ENCODE measurements at places on chromosomes 4 and X.

GRCh38 chrX:48997865-48998264 is 4.2 kb downstream of the GRIPAP1 start:
- no peak for DNase-seq

DNA sequence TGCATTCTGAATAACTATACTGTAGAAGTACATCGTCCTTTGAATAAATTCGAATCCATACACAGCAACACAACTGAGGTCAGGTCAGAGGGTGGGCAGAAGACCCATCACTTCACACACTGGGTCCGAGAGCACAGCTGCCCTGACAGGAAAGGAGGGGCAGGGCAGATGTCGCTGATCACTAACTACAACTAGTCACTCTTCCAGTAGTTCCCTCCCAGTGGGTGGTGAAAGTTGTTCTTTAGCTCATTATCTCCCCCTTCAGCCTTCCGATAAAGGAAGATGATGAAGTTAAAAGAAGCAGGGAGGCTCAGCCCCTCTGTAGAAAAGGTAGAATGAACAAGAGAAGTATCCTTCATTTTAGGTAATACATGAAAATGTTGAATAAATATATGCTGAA is 278.9 kb downstream of the INPP4B start:
- peak; percentile 53 for DNase-seq

DNA sequence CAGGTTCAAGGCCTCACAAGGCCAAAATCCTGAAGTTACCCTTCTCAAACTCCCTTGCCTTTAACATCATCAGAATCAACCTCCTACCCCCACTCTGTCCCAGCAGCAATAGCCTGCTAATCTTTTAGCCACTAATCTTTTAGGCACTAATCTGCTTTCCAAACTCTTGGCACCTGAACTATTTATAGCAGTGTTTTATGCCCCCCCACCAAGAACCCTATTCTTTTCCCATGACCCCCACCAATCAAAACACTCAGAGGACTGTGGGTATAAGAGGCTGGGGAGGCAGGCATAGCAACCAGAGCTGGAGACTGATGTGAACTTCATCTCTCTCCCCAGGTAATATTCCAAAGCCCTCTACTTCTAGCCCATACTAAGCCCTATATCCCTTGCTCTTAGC is at the start of gene ARR3:
Gene ARR3 (plus strand): TSS at position 301 of the 400 bp plus-strand sequence. CDS start 1,052 bp downstream, outside the sequence.
- no peak for DNase-seq

GRCh38 chr4:86101841-86102240 is 258.0 kb downstream of the MAPK10 start:
- DNase-seq: no peak

DNA sequence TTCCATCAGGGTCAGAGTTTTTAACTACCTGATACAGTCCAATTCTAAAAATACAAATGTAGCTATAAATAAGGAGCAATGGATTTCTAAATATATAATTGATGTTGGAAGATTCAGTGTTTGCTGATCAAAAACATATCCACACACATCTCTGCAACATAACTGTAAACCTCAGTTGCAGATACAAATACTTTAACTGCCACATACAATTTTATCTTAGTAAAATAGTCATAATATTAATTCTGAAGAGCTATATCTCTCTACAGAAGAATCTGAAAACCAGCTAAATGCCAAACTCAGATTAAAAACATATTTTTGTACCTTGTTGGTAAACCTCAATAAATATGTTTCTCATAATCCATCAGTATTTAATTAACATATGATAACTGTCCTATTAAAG is 674.3 kb upstream of the INTU start:
- DNase-seq: no peak

Data from stimulated activated CD4-positive, alpha-beta T cell treated with anti-CD3 and anti-CD28 coated beads, Interleukin-4, amount 100 ng/mL, for 48 hours (primary cell).